ENCODE measurements at places on chromosomes 1 and 21.

DNA sequence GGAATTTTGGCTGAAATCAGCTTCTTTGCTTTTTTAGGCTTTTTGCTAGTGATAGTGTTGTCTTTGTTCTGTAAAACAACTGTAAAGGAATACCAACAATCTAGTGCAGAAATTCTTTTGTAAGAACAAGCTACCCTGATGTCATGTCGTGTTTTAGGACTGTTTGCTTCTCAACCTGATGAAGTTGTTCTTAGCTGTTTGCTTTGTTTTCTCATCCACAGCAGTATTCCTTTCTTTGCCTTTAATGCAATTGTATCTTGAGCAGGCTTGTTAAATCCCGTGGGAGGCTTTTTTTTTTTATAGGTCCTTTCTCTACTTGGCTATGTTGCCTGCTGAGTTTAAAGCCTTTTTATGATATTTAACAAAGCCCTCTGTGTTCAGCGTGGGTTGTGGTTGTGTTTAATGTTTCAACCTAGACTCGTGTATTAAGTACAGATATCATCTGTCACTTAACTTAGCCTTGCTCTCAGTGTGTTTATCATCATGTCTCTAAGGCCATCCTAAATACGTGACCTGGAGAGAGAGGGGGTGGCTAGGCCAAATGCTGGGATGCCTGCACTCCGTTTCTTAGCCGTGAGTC lies 31.6 kb downstream of the ADARB1 start:
- peaks cover 47% of the 10 kb centered on the region for H3K4me1 ChIP-seq
- H3K36me3 ChIP-seq: no peaks in the 10 kb centered on the region
- no peak overlapping the region for H3K27ac ChIP-seq
- H3K27me3 ChIP-seq: no peaks in the 10 kb centered on the region

GRCh38 chr1:62621907-62622306 lies 24.6 kb downstream of the ANGPTL3 start:
- H3K27me3 ChIP-seq: no peaks in the 10 kb centered on the region
- H3K4me1 ChIP-seq: peaks cover 3% of the 10 kb centered on the region
- H3K36me3 ChIP-seq: no peaks in the 10 kb centered on the region
- H3K27ac ChIP-seq: no peak overlapping the region

DNA sequence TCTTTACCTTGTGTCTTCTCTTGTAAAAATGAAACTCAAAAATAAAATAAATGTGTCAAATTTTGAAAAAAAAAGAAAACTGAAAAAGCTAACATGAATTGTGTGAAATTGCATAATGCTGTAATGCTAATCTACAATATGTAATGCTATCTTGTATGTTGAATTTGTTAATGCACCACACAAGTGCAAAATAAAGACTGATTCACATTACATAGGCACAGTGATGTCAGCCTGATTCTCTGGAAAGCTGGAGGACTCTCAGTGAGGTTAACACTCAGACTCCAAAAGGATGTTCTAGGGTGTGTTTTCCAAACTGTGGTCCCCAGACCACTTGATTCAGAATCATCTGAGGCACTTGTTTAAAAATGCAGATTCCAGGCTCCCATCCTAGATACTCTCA lies 25.6 kb downstream of the SYT11 start:
- no peaks in the 10 kb centered on the region for H3K27me3 ChIP-seq
- no peaks in the 10 kb centered on the region for H3K4me1 ChIP-seq
- H3K4me3 ChIP-seq: no peak overlapping the region

DNA sequence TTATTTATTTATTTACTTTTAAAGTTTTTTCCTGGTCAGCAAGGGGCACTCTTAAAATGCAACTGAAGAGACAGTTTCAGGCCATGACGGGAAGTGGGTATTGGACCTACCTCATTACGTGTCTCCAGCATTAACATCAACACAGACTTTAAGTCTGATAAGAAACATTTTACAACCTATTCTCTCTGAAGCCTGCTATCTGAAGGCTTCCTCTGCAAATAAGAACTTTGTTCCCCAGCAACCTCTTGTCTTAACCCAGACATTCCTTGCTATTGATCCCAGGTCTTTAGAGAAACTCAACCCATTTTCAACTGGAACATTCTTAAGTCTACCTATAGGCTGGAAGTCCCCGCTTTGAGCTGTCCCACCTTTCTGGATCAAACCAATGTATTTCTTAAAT lies 258.3 kb upstream of the TMPRSS15 start:
- no peaks in the 10 kb centered on the region for H3K36me3 ChIP-seq
- no peak overlapping the region for H3K27ac ChIP-seq
- H3K4me1 ChIP-seq: no peaks in the 10 kb centered on the region
- no peak overlapping the region for H3K4me3 ChIP-seq
- no peaks in the 10 kb centered on the region for H3K27me3 ChIP-seq

- H3K4me3 ChIP-seq: no peak overlapping the region
- H3K36me3 ChIP-seq: no peaks in the 10 kb centered on the region
- DNase-seq: no peak
- H3K4me1 ChIP-seq: no peaks in the 10 kb centered on the region
- no peaks in the 10 kb centered on the region for H3K27me3 ChIP-seq
Measured at GRCh38 chr1:198841477-198841876, 202.6 kb downstream of the PTPRC start.

- H3K4me1 ChIP-seq: peaks cover 4% of the 10 kb centered on the region
- no peaks in the 10 kb centered on the region for H3K27me3 ChIP-seq
- DNase-seq: no peak
- H3K36me3 ChIP-seq: no peaks in the 10 kb centered on the region
Measured at GRCh38 chr1:168821434-168821833, 92.4 kb upstream of the DPT start.

- H3K36me3 ChIP-seq: no peaks in the 10 kb centered on the region
- no peak overlapping the region for H3K4me3 ChIP-seq
- H3K27me3 ChIP-seq: no peaks in the 10 kb centered on the region
- H3K27ac ChIP-seq: no peak overlapping the region
- H3K4me1 ChIP-seq: peaks cover 38% of the 10 kb centered on the region
Measured at GRCh38 chr21:45094412-45094811, 20.0 kb downstream of the ADARB1 start.

- no peak for DNase-seq
- H3K36me3 ChIP-seq: no peaks in the 10 kb centered on the region
- H3K4me1 ChIP-seq: no peaks in the 10 kb centered on the region
- H3K4me3 ChIP-seq: no peak overlapping the region
Measured at GRCh38 chr21:45451091-45451740, 46.3 kb downstream of the COL18A1 start.

GRCh38 chr1:238409932-238410331 lies 519.2 kb upstream of the ZP4 start:
- H3K36me3 ChIP-seq: no peaks in the 10 kb centered on the region
- no peaks in the 10 kb centered on the region for H3K27me3 ChIP-seq
- no peak overlapping the region for H3K4me3 ChIP-seq
- no peak overlapping the region for H3K27ac ChIP-seq

DNA sequence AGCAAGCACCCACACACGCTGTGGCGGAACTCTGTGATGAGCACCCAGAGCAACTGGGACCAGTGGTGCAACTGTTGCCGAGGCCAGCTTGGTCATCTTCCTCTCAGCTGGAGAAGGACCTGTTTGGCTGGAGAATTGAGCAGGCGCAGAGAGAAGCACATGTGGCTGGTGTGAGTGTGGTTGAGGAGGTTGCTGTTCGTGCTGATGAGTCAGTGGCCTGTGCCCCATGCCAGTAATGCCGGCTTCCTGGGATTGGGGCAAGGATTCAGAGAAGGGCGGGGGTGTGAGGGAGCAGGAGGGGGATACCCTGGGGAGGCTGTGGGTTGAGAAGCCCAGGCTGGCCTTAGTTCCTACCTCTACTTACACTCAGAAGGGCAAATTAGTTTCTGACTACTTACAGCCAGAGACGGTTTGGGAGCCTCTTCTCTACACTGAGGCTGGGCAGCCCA lies 57.5 kb upstream of the EPS8L3 start:
- H3K4me1 ChIP-seq: peaks cover 20% of the 10 kb centered on the region
- H3K27ac ChIP-seq: no peak overlapping the region
- no peaks in the 10 kb centered on the region for H3K27me3 ChIP-seq
- no peaks in the 10 kb centered on the region for H3K36me3 ChIP-seq
- no peak overlapping the region for H3K4me3 ChIP-seq

GRCh38 chr21:15272591-15272990 lies 207.8 kb upstream of the NRIP1 start:
- H3K4me1 ChIP-seq: peaks cover 3% of the 10 kb centered on the region
- H3K27me3 ChIP-seq: peaks cover 15% of the 10 kb centered on the region
- no peak for DNase-seq
- no peak overlapping the region for H3K4me3 ChIP-seq
- H3K27ac ChIP-seq: no peak overlapping the region
- peaks cover 2% of the 10 kb centered on the region for H3K36me3 ChIP-seq

- no peak overlapping the region for H3K4me3 ChIP-seq
- no peaks in the 10 kb centered on the region for H3K27me3 ChIP-seq
- no peaks in the 10 kb centered on the region for H3K36me3 ChIP-seq
- H3K27ac ChIP-seq: no peak overlapping the region
- no peaks in the 10 kb centered on the region for H3K4me1 ChIP-seq
- DNase-seq: no peak
Measured at GRCh38 chr21:40020651-40021050, 153.4 kb downstream of the PCP4 start.

DNA sequence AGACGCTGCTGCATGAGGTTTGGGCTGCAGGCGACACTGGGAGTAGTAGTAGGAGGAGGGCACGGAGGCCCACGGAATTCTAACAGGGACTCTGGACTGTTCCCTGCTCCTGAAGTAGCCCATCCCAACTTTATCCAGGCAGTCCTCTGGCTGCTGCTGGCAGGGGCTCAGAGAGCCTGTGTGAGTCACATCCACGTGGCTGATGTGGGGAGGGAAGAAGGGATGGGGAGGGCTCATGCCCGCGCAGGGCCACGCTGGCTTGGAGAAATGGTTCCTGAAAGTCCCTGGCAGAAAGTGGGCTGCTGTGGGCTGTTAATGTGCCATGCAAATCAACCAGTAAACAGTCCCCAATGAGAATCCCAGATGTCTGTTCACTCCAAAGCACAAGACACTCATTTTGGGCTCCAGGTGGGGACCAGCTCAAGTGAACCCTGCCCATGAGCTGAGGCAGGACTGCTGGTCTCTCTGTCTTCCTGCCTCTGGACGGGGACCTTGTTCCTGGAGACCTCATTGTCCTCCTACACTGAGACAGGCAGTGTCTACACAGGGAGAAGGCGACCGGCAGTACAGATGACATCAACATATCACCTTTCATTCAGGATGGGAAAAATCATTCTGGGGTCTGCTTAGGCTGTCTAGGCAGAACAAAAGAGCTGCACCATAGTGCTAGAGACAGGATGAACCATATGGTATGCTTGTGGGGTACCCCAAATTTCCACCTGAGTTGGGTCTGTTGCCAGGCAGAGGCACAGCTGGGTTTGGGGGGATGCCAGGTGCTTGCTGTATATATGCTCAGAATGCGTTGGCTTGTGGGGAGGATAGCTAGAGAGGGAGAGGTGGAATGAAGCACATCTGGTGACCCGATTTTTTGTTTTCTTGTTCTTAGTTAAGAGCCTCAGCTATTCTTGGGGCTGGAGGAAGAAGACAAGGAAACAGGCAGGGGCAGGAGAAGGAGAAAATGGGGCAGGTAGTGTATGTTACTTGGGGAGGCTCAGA lies 57.9 kb upstream of the FMOD start:
- no peak overlapping the region for H3K4me3 ChIP-seq
- no peak overlapping the region for H3K27ac ChIP-seq
- peaks cover 2% of the 10 kb centered on the region for H3K4me1 ChIP-seq
- peaks cover 8% of the 10 kb centered on the region for H3K36me3 ChIP-seq

- no peaks in the 10 kb centered on the region for H3K36me3 ChIP-seq
- H3K27me3 ChIP-seq: no peaks in the 10 kb centered on the region
- DNase-seq: no peak
Measured at GRCh38 chr1:240998024-240998423, 359.0 kb downstream of the RGS7 start.

GRCh38 chr21:37184784-37185593 lies 82.1 kb downstream of the VPS26C start:
- H3K27ac ChIP-seq: no peak overlapping the region
- H3K4me3 ChIP-seq: no peak overlapping the region
- peaks cover 3% of the 10 kb centered on the region for H3K4me1 ChIP-seq
- peaks cover 11% of the 10 kb centered on the region for H3K36me3 ChIP-seq

DNA sequence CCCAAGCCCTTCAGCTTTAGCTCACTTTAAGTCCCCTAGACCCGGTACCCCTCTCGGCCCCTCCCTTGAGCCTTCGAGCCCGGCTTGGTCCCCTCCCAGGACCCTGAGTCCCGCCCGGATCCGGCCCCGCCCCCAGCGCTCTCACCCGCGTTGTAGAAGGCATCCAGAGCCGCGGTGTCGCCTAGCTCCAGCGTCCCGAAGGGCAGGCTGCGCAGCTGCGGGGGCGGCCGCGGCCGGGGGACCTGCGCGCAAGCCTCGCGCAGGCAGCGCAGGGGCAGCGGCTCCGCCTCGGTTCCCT lies 699 bp downstream of the MAP3K6 start:
- no peaks in the 10 kb centered on the region for H3K36me3 ChIP-seq
- no peaks in the 10 kb centered on the region for H3K27me3 ChIP-seq
- peak overlapping the region; percentile 95 for H3K4me3 ChIP-seq
- H3K27ac ChIP-seq: no peak overlapping the region

- no peaks in the 10 kb centered on the region for H3K36me3 ChIP-seq
- H3K27ac ChIP-seq: no peak overlapping the region
- DNase-seq: no peak
- H3K4me3 ChIP-seq: no peak overlapping the region
Measured at GRCh38 chr1:197441999-197442414, 174.0 kb downstream of the CRB1 start.

DNA sequence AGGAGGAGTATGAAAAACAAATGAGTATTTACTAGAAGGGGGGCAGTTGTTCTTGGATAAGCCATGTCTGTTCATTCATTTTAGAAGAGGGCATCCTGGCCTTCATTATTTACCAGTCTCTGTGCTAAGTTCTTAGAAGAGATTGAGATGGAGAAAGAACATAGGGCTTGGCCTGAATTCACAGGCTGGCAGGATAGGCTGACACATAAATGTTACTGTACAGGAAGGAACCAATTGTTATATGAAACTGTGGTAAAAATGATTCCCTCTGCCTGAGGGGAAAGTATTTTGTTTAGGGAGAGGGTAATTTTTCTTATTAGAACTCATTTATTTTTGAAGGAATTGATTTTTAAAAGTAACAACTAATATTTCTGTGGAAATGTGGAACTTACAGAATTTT lies 99.5 kb downstream of the MAN1A2 start:
- H3K36me3 ChIP-seq: peaks cover 17% of the 10 kb centered on the region
- no peak for DNase-seq
- H3K27me3 ChIP-seq: no peaks in the 10 kb centered on the region

DNA sequence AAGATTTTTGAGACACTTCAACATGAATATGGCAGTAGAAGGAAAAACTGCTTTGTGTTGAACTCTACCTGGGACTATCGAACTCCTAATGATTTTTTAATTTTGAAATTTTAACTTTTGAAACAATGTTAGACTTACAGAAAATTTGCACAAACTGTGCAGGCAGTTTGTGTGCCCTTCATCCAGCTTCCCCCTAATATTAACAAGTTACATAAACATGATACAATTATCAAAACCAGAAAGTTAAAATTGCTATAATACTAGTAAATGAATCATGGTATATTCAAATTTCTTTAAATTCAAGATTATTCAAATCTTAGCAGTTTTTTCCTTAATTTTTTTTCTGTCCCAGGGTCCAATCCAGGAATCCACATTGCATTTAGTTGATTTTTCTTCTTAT lies 278.9 kb downstream of the ADGRL2 start:
- DNase-seq: no peak
- H3K4me3 ChIP-seq: no peak overlapping the region
- no peaks in the 10 kb centered on the region for H3K4me1 ChIP-seq

GRCh38 chr1:151759241-151759640 lies 4.1 kb downstream of the MRPL9 start:
- H3K27ac ChIP-seq: no peak overlapping the region
- DNase-seq: no peak
- H3K4me3 ChIP-seq: no peak overlapping the region
- no peaks in the 10 kb centered on the region for H3K36me3 ChIP-seq
- no peaks in the 10 kb centered on the region for H3K27me3 ChIP-seq

Measured in T-helper 17 cell (primary cell).